ENCODE measurements at places on chromosomes 16 and 17.

DNA sequence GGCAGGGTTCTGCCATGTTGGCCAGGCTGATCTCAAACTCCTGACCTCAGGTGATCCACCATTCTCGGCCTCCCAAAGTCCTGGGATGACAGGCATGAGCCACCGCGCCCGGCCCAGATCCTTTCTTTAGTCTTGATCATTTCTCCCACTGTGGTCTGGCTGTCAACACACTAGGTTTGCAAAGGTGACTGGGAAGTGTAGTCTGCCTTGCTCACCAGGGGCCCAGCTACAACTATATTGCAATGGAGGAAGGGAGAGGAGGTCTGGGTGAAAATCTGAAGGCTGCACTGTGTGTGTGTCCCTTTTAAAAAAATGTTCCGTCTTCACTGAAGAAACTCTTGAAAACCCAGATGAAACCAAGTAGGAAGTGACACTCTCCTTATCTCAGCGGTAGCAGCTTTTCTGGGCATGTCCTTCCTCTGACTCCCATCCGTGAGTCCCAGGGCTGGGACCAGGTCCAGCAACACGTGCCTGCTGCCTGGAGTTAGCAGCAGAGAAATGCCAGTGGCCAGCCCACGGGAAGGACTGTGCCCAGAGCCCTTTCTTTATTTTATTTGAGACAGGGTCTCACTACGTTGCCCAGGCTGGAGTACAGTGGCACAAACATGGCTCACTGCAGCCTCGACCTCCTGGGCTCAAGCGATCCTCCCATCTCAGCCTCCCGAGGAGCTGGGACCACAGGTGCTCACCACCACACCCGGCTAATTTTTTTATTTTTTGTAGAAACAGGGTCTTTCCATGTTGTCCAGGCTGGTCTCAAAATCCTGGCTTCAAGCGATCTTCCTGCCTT, 17.8 kb upstream of the KIF19 start:
- DNase-seq: no peak

DNA sequence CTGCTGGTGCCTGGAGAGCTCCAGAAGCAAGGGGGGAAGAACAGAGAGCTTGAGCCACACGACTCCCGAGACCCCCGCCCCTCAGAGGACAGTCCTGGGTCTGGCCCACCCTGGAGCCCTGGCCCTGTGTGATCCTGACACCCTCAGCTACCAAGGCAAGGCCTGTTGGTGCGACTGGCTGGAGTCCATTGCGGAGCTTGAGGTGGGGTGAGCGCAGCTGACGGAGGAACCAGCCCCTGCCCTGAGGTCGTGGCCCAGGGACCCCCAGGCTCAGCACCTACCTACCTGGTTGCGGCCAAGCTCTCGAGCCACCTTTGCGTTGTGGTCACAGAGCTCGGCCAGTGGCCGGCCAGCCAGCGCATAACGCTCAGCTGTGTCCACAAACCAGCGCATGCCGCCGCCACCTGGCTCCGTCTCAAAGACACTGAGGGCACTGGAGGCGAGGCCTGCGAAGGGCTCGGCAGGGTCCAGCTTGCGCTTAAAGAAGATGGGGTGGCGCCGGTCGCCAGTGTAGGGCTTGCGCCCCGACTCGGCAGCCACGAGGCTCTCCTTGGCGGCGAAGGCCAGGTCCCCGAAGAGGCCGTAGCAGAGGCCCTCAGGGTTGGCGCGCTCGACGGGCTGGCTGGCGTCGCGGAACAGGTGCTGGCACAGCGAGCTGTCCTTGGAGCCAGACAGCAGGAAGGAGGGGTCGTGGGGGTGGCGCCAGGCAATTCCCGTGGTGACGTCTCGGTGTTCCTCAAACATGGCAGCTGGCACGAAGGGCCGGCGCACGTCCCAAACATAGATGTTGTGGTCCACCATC, 2.5 kb upstream of the JMJD8 start:
- no peak for DNase-seq

DNA sequence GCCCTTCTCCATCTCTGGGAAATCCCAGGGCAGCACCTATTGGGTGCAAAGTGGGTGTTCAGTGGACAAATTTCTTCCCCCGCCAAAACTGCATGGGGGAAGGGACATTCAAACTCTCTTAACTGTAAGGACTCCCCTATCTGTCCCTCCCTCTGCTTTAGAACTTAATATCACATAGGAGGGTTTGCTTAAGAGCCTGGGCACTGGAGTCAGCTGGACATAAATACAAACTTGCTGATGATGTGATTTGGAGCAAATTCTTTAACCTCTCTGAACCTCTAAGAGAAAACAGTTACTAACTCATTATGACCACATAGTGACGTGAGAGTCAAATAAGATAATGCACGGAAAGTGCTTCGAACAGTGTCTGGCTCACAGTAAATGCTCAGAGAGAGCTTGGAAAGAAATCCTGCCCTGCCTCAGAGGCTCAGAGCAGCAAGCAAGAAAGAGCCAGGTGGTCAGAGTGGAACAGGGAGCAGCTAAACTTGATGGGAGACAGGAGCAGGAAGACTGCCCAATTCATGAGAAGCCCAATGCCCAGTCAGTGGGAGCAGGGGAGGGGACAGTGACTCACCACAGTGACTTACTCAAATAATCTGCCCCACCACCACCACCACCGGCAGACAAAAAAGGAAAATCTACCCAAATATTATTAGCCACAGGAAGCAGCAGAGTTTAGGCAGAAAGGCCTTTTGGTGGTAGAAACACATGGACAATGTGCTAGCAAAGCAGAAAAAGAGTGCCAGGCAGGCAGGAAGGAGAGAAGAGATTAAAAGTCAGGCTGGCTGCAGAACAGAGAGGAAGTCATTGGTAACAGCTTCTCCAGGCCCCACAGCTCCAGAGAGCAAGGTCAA, 23.9 kb upstream of the CCL1 start:
- DNase-seq: no peak

DNA sequence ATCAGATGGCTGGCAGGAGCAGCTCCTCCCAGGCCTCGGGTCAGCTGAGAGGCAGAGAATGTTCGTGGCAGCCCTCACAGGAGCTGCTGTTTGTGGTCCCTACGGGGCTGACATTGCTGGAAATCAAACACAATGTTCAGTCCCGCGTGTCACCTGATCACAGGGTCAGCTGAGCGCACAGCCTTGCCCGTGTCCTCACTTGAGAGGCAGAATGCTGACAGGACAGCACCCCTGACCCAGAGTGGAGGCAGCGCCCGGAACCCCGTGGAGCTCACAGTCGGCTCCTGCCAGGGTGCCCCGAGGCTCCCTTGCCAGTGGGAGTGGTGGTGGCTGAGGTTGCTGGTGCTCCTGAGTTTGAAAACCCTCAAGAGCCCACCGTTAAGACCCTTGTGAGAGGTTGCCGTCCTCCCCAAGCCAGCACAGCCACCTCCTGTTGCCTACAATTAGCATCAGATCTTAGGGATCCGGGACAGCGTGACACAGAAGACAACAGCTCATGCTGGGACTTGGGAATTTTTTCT, 3.6 kb upstream of the CHMP6 start:
- DNase-seq: no peak

DNA sequence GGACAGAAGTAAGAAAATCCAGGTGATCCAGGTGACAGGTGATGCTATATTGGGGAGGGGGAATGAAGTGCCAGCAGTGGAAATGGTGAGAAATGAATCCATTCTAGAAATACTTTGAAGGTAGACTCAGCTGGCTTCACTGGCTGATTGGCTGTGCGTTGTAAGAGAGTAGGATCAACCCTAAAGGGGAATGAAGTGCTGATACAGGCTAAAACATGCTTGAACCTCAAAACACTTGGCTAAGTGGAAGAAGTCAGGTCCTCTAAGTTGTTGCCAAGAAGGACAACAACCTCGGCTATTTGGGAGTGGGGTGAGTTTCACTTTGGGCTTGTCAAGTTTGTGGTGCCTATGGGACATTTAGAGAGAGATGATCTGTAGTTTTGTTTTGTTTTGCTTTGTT, 24.1 kb upstream of the SCNN1B start:
- no peak for DNase-seq

DNA sequence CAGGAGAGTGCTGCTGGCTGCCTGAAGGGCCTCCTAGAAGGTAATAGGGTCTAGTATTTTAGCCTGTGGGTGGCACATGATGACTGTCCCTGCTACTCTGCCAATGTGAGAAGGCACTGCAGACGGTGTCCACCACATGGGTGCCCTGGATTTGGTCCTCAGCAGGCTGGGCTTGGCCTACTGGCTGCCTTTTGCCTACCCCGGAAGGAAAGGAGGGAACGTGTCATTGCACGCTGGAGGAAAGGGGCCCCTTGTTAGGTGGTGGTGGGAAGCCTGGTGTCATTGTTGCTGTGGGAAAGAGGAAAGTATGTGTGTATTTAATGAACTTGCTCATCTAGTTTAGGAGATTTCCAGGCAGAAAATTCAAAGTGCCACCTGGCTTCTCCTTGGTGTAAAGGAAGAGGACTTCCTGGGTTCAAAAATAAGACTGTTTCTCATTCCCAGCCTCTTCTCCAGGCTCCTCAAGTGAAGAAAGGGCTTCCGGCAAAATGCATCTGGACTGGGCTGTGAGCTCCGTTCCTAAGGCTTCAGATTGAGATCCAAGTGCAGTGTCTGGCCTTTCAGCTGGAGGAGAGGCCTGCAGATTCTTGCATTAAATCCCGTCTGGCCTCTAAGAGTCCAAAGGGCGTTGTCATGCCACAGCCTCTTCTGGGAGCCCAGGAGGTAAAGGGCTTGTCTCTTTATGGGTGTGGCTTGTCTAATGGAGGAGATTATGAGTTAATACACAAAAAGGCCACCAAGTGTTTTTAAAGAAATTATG, 55.1 kb downstream of the RPTOR start:
- DNase-seq: no peak

GRCh38 chr16:55499951-55500529, 8.8 kb upstream of the LPCAT2 start:
- no peak for DNase-seq

DNA sequence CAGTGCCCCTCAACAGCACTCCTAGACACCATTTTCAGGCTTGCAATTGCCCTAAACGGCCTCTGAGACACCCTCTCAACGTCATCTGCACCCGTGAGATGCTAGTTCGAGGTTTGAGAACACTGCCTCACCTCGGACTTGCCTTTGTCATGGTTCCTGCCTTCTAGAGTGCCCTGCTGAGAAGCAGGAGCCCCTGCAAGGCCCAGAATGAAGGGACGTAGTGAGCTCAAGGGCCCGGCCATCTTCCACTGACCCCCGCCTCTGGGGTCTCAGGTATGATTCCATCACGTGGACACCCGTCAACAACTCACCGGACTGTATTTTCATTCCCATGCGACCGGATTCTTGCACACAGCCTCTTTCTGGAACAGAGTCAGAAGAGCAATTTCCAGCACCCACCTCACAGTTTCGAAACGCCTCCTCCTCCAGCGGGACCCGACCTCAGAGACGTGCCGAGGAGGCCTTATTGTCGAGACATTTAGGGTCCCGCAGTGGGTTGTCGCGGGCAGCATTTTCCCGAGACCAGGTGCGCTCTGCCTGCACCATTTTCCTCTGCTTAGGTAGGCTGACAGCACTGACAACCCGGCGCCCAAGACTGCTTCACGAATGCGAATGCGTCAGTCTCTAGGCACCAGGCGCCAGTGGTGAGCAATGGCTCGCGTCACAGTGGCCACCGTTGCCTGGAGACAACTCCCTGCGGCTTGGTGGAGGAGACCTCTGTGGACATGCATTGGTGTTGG, 999.9 kb downstream of the KCNJ18 start:
- no peak for DNase-seq

DNA sequence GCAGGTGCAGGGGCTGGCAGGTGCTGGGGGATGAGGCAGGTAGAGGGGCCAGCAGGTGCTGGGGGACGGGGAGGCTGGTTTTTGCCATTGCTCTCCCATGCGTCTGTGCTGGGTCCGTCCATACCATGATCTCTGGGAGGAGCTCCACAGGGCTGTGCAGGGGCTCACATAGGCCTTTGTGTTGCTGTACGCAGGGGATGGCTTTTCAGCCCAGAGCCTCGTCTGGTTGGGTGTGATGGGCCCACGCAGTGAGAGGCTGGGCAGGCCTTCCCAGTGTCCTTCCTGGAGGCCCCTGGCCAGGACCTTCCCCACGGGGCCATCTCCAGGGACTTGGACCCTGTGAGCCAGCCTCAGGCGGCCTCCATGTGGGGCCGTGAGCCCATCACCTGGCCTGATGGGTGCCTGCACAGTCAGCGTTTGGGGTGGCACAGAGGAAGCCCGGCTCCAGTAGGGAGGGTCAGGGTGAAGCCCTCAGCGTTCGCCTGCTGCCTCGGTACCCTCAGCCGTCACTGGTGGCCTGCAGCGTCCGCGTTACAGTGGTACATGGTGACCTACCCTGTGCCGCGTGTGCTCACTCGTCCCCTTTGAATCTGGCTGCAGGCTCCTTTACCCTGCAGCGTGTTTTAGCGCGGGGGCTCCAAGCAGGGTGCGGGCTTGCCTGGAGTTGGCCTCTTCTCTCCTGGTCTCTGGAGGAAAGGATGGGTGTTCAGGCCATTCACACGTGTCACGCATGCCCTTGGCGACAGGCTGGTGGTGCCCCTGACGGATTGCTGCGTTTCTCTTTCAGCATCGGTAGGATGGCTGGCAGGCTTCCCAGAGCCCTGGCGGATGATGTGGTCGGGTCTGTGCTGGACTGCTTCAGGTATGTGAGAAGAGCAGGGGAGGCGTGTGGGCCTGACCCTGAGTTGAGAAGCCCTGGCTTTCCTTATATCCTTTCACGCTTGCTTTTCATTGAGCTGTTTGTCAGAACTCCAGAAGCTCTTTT, 30.6 kb downstream of the ZNF750 start:
- no peak for DNase-seq

DNA sequence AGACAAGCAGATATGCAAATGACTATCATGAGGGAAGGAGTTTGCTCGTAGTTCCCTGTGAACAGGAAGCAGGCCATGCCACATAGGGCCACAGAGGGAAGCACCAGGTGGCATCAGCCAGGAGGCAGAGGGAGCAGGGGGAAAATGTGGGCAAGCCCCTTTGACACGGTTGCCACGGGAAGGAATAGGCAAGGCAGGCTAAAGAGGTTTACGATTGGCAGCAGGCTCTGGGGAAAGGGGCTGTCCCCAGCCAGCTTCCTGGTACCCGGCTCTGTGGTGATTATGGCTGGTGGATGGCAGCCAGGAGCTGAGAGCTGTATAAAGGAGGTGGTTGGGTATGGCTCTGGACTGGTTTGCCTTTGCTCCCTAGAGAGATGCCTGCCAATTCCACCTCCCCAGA, 848 bp downstream of the CES3 start:
- no peak for DNase-seq
